HCT116 (cell line): ENCODE measurements at places on chromosomes 3 and 15.

- peak; percentile 34 for DNase-seq
Observed at GRCh38 chr3:170961616-170962400, 53.4 kb upstream of the EIF5A2 start.

- no peak for DNase-seq
Observed at GRCh38 chr3:172294223-172294806, 153.9 kb downstream of the GHSR start.

DNA sequence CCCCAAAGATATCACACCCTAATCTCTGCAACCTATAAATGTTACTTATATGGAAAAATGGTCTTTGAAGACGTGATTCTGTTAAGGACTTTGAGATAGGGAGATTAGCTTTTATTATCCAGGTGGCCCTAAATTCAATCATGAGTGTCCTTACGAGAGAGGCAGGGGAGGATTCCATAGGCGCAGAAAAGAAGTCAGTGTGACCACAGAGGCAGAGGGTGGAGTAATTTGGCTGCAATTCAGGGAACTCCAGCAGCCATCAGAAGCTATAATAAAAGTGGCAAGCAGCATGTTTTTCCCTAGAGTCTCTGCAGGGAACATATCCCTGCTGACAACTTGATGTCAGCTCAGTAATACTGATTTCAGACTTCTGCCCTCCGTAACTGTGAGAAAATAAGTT is 315.2 kb upstream of the ROBO2 start:
- DNase-seq: no peak

DNA sequence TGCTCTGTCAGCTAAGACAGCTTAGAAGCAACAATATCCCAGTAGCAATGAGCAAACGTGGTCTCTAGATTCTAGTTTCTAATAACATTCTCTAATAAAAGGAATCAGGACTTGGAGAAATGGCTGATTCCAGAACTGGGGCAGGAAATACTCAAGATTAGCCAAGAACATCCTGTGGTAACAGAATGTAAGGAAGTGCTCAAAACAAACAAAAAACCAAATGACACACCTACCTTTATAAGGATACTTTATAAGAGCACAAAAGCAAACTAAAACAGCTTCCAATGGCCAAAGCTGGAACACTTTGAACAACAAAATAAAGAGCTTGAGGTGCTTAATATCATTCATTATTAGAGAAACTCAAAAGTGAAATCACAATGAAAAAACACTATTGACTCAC is 33.1 kb upstream of the EIF5A2 start:
- no peak for DNase-seq

- peak; percentile 1 for DNase-seq
Observed at GRCh38 chr15:25508369-25509002, 69.7 kb upstream of the UBE3A start.
